ENCODE measurements at places on chromosomes 2 and 18. TPM values are rescaled to one million over a fixed set of nuclear protein-coding genes. Genes with fewer than 3 reads are reported as not detected.
A peak's percentile ranks its signal among the peaks of the same experiment; 100 is the strongest.

COL6A3 gene
- total RNA-seq = 3.9 TPM

GTF2A1L gene
- not detected for total RNA-seq

DNA sequence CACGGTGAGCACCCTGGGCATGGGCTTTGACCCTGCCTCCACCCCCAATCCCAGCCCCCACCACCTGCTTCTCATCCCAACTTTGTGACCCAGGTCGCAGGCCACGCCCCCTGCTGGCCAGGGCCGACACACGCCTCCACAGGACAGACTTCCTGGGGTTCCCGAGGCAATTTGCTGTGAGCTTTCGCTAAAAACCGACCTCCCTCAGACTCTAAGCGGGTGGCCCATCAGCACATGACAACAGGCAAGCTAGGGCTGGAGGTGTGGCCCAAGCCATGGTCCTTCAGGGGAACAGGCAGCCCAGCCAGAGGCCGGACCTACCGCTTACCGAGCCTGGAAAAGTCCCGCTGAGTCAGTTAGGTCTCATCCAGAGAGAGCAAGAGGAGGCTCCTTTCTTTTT lies 31.9 kb downstream of the C1QL2 start:
- DNase-seq = peak; percentile 85

GRCh38 chr18:31931163-31931885 lies 11.6 kb downstream of the TRAPPC8 start:
- no peak for DNase-seq

DNA sequence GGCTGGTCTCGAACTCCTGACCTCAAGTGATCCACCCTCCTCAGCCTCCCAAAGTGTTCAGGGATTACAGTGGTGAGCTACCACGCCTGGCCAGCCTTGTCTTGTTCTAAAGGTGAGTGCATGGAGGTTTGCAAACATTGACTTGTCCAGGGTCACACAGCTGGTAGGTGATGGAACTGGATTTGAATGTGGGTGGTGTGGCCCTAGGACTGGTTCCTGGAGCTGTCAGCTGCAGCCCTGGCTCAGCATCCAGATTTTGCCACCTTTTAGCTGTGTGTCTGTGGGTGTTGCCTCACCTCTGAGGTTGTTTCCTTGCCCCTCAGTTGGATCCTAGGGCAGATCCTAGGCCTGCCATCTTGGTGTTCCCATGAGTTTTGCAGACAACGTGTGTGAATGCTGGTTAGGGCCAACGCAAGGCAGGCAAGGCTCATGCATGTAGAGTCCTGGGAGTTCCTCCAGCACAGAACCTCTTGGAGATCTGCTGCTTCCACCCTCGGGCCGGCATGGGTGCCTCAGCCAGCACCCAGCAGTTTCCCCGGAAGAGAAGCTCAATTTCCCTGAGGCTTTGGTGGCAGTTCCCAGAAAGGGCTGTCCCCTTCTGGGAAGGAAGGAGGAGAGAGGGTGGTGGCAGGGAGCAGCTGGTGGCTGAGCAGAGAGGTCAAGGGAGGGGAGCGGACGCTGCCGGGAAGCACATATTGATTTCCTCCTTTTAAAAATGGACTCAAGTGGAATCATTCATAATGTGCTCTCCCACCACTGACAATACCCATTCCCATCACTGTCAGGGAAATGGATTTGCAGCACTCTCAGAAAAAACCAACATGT lies 127.6 kb upstream of the HS6ST1 start:
- DNase-seq = no peak

DNA sequence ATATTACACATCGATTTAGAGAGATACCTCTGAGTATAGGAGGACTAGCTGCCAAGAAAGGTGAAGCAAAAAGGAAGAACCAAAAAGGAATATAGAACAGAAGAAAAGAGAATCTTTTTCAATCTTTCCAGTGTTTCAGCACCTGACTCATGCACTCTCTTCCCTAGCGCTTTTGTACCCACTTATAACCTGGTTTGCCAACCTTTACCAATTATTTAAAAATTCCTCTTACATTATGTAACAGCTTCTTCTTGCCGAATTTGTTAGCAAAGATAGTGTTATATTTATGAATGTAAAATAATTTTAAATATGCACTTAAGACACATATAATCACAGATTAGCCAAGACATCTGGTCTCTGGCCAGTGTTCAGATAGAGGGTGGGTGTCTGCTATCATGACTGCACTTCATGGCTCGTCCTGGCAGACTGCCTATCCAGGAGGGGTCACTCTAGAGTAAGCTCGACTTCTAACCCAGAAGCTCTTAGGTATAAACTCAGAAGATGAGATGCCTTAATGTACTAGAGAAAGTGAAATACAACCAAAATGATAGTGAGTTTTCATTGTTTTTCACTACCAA lies 122.9 kb downstream of the ATAD2B start:
- DNase-seq = peak; percentile 39
